ENCODE measurements at places on chromosomes 12 and 14.

DNA sequence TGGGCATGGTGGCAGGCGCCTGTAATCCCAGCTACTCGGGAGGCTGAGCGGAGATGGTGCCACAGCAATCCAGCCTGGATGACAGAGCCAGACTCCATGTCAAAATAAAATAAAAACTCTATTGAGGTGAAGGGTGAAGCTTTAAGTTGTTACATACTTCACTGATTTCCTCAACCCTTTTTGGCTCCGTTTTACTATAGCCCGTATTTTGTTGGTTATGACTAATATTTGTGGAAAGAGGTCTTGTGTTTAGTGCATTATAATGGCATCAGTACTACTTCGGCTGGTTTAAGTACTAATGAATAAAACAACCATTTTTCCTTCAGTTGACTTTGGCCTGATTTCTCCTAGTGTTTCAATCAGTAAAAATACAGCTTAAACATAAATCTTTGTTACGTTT lies 27.0 kb upstream of the SLC2A14 start:
- no peak for DNase-seq

GRCh38 chr12:54428050-54429013 lies 9.3 kb upstream of the ITGA5 start:
- no peak for DNase-seq

GRCh38 chr12:55736780-55737580 lies 5.9 kb upstream of the GDF11 start:
- no peak for DNase-seq

DNA sequence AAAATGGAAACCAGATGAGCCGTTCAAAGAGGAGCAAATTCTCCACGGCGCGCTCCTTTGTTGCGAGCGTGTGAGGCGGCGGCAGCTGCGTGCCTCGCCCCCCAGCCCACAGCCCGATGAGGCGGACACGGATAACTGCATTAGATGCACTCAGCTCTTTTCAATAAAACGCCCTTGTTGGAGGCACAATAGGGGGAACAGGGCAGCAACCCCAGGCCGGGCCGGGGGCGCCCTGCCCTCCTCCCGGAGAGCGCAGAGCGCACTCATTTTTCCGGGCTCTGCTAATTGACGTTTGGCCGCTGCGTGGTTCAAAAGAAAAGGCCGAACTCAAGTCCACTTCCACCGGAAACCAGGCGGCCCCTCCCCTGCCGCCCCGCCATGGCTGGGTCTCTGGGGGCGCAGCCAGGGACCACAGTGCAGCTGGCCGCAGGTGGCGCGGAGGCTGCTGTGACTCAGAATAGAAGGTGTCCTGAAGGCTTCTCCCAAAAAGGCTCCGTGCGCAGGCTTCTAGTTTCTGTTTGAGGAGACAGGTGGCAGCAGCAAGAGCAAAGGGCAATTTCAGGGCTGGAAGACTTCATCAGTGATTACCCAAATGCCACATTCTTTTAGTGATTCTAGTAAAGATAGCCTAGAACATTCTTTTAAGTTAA lies 29.0 kb upstream of the SMOC1 start:
- no peak for DNase-seq

DNA sequence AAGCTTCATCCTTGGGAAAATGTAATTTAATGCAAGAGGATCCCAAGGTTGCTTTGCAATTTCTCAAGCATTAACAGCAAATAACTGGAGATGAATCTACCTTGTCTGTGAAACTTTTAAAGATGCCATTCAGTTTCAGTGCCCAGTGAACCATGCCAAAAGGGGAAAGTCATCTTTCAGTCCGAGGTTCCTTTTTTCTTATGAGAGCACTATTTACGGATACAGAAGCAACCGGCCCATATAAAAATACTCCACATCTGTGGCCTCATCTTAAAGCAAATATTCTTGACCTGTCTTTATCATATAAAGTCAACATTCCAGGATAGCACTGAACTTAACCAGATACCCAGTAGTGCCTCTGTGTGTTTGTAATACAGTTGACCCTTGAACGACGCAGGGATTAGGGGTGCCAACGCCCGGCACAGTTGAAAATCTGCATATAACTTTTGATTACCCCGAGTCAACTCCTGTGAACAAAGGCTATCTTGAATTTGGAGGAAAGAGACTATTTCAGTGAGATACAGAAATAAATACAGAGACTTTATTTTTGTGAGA lies 209.4 kb downstream of the PCNX1 start:
- no peak for DNase-seq

DNA sequence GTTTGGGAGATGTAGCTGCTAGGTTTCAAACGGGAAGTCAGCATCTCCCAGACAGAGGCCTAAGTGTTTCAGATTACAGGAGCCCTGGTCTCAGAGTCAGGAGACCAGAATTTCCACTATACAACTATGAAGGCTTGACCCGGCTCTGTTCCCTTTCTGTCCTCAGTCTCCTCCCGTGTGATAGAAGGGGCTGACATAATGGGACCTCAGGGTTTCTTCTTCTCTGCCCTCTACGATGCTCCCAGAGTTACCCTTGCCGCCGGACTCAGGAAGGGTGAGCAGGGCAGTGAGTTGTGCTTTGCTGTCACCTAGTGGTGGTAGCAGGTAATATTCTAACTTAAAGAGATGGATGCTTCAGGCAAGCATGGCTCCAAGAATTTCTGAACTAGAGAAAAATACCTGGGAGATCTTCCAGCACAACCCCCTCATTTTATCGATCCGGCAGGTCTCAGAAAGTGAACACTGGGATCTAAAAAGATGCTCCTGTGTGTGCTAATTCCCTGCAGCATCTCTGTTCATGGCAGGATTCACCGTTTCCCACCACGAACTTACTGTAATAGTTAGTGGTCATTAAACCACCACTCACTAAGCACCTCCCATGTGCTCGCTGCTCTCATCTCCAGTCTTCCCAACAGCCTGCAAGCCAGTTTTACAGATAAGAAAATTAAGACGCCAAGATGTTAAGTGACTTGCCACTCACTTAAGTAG lies 84.4 kb downstream of the VWF start:
- DNase-seq, result no peak
